ENCODE measurements at places on chromosomes 3 and 15. TPM values are rescaled to one million over a fixed set of nuclear protein-coding genes. Genes with fewer than 3 reads are reported as not detected.

CKMT1A gene
- not detected for total RNA-seq

DNA sequence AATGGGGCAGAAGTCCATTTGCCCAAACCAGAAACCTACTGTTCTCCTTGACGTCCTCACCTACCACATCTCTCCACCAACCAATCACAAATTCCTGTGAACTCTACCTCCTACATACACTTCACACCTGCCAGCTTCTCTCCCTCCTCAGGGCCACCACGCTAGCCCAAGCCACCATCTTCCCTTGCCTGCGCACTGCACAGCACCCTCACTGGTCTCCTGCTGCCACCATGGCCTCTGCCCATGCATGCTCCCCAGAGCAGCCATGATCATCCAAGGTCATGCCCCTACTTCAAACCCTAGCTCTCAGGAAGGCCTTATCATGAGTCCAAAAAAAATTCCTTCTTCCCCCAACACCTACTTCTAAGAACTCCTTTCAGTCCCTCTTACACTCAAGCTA is 1.1 kb upstream of the EPHB3 start:
- DNase-seq, result no peak

FMN1 gene
- 6.2 TPM for total RNA-seq

SUSD5 gene
- total RNA-seq, result 4.4 TPM

GRCh38 chr15:26889298-26889898 is 22.5 kb downstream of the GABRA5 start:
- no peak for DNase-seq

OTOL1 gene
- total RNA-seq, result not detected

DNA sequence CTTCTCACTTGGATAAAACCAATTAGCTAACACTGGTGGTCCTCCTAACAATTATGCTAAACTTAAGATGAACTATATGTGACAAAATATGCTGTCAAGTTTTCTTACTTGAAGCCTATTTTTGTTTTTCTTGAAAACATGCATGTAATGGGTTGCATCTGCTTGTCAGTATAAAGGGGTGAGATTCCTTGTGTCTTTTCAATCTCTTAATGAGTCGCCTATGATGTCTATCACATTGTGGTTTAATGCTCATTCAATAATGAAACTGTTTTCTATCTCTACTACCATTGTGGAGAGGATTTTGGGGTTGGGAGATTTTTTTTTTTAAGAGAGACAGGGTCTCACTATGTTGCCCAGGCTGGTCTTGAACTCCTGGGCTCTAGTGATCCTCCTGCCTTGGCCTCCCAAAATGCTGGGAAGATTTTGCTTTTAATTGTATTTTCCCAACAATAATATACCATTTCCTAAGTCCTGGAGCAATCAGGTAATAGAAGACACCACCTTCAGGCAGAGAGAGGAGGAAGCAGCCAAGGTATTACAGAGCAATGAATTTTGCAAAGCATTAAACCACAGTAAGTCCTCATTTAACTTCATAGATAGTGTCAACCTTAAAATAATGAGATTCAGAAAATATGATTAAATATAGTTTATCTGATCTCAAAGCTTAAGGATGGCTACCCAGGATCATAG is 17.4 kb upstream of the TRMT10C start:
- DNase-seq, result no peak
